ENCODE measurements at places on chromosomes 13 and 19. TPM values are rescaled to one million over a fixed set of nuclear protein-coding genes. Genes with fewer than 3 reads are reported as not detected.

- H3K4me3 ChIP-seq, result no peak overlapping the region
- no peak for DNase-seq
- H3K36me3 ChIP-seq, result no peaks in the 10 kb centered on the region
- no peaks in the 10 kb centered on the region for H3K27me3 ChIP-seq
- H3K4me1 ChIP-seq, result peaks cover 6% of the 10 kb centered on the region
Measured at GRCh38 chr13:79740991-79741390, 260.0 kb downstream of the NDFIP2 start.

GRCh38 chr19:49848938-49849337 is 2.0 kb upstream of the PTOV1 start:
- no peak overlapping the region for H3K4me3 ChIP-seq
- H3K27me3 ChIP-seq, result no peaks in the 10 kb centered on the region
- no peak overlapping the region for H3K27ac ChIP-seq
- DNase-seq, result no peak
- no peaks in the 10 kb centered on the region for H3K36me3 ChIP-seq

DNA sequence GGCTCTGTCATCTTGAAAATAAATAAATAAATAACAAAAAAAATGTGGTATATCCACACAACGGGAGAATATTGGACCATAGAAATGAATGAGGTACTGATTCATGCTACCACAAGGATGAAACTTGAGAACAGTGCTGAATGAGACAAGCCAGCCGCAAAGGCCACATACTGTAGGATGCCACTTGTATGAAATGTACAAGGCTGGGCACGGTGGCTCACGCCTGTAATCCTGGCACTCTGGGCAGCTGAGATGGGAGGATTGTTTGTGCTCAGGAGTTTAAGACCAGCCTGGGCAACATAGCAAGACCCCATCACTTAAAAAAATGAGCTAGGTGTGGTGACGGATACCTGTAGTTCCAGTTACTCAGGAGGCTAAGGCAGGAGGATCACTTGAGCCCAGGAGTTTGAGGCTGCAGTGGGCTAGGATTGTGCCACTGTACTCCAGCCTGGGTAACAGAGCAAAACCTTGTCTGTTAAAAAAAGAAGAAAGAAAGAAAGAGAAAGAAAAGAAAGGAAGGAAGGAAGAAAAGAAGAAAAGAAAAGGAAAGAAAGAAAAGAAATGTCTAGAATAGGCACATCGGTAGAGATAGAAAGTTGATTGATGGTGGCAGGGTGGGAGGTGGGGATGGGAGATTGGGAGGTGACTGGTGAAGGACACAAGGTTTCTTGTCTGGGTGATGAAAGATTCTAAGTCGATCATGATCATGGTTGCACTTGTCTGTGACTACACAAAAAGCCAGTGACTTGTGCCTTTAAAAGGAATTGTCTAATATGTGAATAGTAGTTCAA is 20.3 kb downstream of the HPN start:
- no peaks in the 10 kb centered on the region for H3K36me3 ChIP-seq
- no peak overlapping the region for H3K27ac ChIP-seq
- H3K4me3 ChIP-seq, result no peak overlapping the region

DNA sequence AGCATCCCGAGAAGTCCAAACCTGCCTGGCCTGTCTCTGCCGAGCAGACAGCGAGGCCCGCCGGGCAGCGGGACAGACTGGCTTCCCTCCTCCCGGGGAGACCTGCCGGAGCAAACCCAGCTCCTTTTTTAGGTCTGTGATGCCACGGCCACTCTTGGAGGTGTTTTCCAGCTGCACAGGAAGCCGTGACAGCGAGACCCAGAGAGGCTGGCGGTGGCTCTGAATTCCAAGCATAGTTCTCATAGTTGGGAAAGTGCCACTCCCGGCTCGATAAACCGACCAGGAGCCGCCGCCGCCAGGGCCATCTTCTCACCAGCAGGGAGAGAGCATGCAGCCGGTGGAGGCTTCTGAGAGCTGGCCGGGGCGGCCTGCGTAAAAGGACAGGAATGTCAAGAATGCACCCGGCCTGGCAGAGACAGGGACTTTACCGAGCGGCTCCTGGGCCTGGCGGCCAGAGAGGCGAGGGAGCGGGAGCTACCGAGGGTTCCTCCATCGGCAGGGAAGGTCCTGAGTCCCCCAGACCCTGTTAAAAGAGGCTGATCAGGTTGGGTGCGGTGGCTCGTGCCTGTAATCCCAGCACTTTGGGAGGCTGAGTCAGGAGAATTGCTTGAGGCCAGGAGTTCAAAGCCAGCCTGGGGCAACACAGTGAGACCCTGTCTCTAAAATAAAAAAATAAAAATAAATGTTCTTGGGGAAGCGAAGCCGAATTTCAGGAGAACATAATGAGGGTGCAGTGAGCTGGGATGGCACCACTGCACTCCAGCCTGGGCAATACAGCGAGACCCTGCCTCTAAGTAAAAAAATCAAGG is 64.9 kb downstream of the GADD45B start:
- H3K4me1 ChIP-seq, result peaks cover 37% of the 10 kb centered on the region
- H3K36me3 ChIP-seq, result no peaks in the 10 kb centered on the region
- peak overlapping the region; percentile 93 for H3K27ac ChIP-seq
- H3K4me3 ChIP-seq, result no peak overlapping the region

GRCh38 chr13:73337532-73337931 is 278.7 kb downstream of the KLF5 start:
- H3K27ac ChIP-seq, result no peak overlapping the region
- H3K4me1 ChIP-seq, result no peaks in the 10 kb centered on the region
- no peaks in the 10 kb centered on the region for H3K27me3 ChIP-seq
- DNase-seq, result no peak
- H3K36me3 ChIP-seq, result no peaks in the 10 kb centered on the region

Gene JSRP1
- total RNA-seq, result not detected

Gene LILRA6
- total RNA-seq, result not detected

Gene MBNL2
- 53.7 TPM for total RNA-seq
